ENCODE measurements at places on chromosomes 3 and 15. TPM values are rescaled to one million over a fixed set of nuclear protein-coding genes. Genes with fewer than 3 reads are reported as not detected.

The COL8A1 gene
- 119 TPM for total RNA-seq

DNA sequence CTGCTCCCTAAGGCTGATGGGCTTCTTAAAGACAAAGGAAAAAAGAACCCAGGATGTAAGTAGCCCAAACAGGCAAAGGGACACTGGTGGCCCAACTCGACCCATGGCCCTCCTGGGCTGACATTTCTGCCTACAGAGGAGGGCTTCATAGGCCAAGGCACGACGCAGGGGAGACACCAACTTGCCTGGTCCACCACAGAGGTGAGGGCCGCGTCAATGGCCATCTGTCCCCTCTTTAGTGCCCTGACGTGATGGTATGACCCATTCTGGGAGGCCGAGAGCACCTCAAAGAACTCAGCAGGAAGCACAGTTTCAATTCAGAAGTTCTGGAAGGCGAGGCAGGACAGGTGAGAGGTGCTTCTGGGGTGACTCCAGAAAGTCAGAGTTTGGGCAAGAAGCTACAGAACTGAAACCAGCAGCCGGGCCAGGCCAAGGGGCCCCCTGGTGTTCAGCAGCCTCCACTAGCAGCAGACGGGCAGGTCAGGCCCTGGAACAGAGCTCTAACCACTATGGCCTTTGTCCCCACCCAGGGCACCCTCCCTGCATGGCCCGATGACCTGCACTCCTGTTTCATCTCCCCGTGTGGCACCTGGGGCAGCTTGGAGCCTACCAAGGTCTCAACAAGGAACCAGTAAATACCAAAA, 45.1 kb downstream of the HMCES start:
- no peaks in the 10 kb centered on the region for H3K27me3 ChIP-seq
- no peak for DNase-seq
- no peak overlapping the region for H3K4me3 ChIP-seq
- H3K27ac ChIP-seq, result no peak overlapping the region
- H3K36me3 ChIP-seq, result peaks cover 8% of the 10 kb centered on the region

- DNase-seq, result no peak
- H3K27me3 ChIP-seq, result peaks cover 2% of the 10 kb centered on the region
- H3K4me3 ChIP-seq, result no peak overlapping the region
Observed at GRCh38 chr15:60255390-60255789, 142.4 kb downstream of the ANXA2 start.

The PCSK6 gene
- not detected for total RNA-seq

The SIDT1 gene
- total RNA-seq, result not detected

- H3K27ac ChIP-seq, result no peak overlapping the region
- peaks cover 9% of the 10 kb centered on the region for H3K27me3 ChIP-seq
- H3K4me1 ChIP-seq, result peaks cover 7% of the 10 kb centered on the region
- no peak for DNase-seq
- H3K4me3 ChIP-seq, result no peak overlapping the region
- H3K36me3 ChIP-seq, result no peaks in the 10 kb centered on the region
Observed at GRCh38 chr3:113161661-113162060, 49.7 kb upstream of the BOC start.

DNA sequence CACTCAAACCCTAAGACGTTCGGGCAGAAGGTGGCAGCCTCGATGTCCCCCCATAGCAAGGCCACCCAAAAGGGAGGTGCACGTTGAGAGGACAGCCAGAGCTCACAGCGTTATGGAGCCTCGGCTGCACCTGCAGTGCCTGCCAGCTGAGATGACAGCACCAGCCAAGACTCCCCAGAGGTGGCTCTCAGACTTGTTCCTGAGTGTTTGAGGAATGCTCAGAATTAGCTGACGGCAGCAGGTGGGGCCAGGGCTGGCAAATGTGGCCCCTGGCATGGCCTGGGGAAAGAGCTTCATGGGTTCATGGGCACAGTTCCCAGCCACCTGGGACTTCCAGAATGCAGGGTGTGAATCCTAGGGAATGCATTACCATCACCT, 177.8 kb downstream of the KLF13 start:
- peaks cover 19% of the 10 kb centered on the region for H3K27me3 ChIP-seq
- DNase-seq, result no peak

GRCh38 chr3:31369637-31370379, 162.9 kb upstream of the STT3B start:
- H3K4me1 ChIP-seq, result peaks cover 1% of the 10 kb centered on the region
- DNase-seq, result peak; percentile 48
- no peaks in the 10 kb centered on the region for H3K36me3 ChIP-seq
- H3K4me3 ChIP-seq, result no peak overlapping the region
- no peak overlapping the region for H3K27ac ChIP-seq

The TRAT1 gene
- not detected for total RNA-seq

DNA sequence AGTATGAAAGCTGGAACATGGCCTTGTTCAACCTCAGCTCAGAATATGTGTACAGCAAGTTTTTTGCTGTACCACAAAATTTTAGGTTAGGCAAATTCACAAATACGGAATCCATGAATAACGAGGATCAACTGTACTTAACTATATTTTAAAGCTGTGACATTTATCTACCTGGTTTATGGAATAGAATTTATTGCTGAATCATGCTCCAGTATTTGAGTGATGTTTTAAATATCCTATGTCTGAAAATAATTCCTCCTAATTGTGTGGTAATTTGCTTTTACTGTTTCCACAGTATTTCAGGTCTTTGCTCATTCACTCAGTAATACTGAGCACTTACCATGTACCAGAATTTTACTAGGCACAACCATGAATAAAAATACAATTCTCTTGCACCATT, 29.5 kb downstream of the SEC62 start:
- H3K4me1 ChIP-seq, result peaks cover 9% of the 10 kb centered on the region
- no peak overlapping the region for H3K27ac ChIP-seq
- no peaks in the 10 kb centered on the region for H3K27me3 ChIP-seq
- no peak overlapping the region for H3K4me3 ChIP-seq
- DNase-seq, result no peak
- peaks cover 14% of the 10 kb centered on the region for H3K36me3 ChIP-seq

DNA sequence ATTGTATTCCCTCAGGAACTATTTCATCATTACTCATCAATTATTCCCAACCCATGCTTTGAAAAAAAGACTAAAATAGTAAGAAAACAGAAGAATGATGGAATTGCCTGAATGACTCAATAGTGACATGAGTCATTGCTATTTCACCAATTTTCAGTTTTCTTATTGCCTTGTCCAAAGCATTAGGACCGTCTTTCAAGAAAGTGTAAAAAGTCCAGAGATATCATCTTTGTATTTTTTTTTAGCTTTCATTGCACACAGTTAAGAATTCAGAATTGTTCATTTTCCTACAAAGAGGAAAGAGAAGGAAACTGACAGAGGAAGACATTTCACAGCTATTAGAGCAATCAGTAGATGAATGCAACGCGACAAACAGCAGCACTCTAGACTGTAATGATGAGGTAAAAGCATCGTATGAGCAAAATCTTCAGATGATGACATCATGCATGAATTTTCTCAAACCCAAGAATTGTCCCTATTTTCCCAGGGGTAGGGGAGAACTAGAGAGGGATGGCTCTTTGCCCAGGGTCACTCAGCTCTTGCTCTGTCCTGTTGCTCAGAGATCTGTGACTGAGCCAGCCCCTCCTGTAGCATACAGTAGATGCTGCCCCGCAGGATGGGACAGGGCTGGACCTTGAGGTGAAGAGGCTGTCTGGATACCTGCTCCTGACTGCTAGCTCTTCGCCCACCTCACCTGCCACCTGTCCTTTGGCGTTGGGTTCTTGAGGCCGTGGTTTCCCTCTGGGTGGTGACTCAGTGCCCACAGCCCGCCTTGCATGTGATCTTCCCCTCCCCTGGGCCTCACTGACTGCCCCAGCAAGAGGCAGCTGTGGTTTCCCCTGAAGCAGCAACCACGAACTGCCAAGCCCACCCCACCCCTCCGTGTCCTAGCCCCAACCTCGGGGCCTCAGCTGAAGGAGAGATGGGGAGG, 84.8 kb downstream of the PPCDC start:
- peaks cover 9% of the 10 kb centered on the region for H3K4me1 ChIP-seq
- H3K4me3 ChIP-seq, result no peak overlapping the region
- no peaks in the 10 kb centered on the region for H3K36me3 ChIP-seq
- peak; percentile 91 for DNase-seq

The SEMA3G gene
- total RNA-seq, result not detected

- DNase-seq, result peak; percentile 66
- H3K27me3 ChIP-seq, result peaks cover 14% of the 10 kb centered on the region
- no peaks in the 10 kb centered on the region for H3K36me3 ChIP-seq
- no peak overlapping the region for H3K27ac ChIP-seq
Observed at GRCh38 chr3:151008699-151009098, 36.2 kb upstream of the CLRN1 start.

DNA sequence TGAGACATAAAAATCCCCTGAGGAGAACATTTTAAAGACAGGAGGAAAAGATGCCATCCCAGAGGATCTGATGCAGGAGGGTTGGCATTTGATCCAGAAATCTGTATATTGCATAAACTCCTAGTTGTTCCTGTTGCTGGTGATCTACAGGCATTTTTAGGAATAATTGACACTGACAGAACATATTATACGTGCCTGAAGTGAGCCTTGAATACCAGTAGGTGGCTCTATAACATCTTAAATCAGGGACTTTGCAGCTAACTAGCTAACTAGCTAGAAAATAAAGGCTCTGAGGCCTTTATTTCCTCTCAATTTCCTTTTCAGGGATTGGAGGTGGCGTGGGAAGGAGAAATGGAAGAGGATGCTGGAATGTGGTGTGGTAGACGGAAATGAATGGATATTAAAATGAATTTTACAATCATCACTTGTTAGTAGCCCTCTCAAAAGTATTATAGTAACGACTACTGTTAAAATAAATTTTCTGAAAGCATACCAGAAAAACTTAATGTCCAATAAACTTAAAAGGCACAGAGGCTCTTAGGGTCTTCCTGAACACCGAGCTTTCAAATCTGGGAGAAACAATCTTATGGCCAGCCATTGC, 73.8 kb upstream of the ZBED2 start:
- no peak overlapping the region for H3K4me3 ChIP-seq
- H3K27me3 ChIP-seq, result no peaks in the 10 kb centered on the region
- peak; percentile 76 for DNase-seq
- H3K27ac ChIP-seq, result no peak overlapping the region
- H3K4me1 ChIP-seq, result peaks cover 5% of the 10 kb centered on the region

- H3K4me3 ChIP-seq, result no peak overlapping the region
- peaks cover 57% of the 10 kb centered on the region for H3K27me3 ChIP-seq
- H3K36me3 ChIP-seq, result no peaks in the 10 kb centered on the region
- H3K4me1 ChIP-seq, result no peaks in the 10 kb centered on the region
Observed at GRCh38 chr3:44000586-44000985, 241.1 kb upstream of the TOPAZ1 start.

- DNase-seq, result peak; percentile 19
- H3K27me3 ChIP-seq, result no peaks in the 10 kb centered on the region
- H3K36me3 ChIP-seq, result no peaks in the 10 kb centered on the region
- H3K4me3 ChIP-seq, result no peak overlapping the region
- peak overlapping the region; percentile 85 for H3K27ac ChIP-seq
Observed at GRCh38 chr3:171875923-171876412, 32.8 kb downstream of the TMEM212 start.

The CPN2 gene
- not detected for total RNA-seq

- no peaks in the 10 kb centered on the region for H3K4me1 ChIP-seq
- peaks cover 7% of the 10 kb centered on the region for H3K27me3 ChIP-seq
- no peaks in the 10 kb centered on the region for H3K36me3 ChIP-seq
- no peak for DNase-seq
- no peak overlapping the region for H3K27ac ChIP-seq
Observed at GRCh38 chr3:141012571-141012970, 38.6 kb upstream of the SPSB4 start.

The CHRM5 gene
- total RNA-seq, result under 0.01 TPM

The CEP152 gene
- total RNA-seq, result 10.3 TPM

GRCh38 chr3:45948311-45948781, 5.1 kb downstream of the CXCR6 start:
- H3K4me3 ChIP-seq, result no peak overlapping the region
- peak overlapping the region; percentile 82 for H3K27ac ChIP-seq
- peaks cover 37% of the 10 kb centered on the region for H3K4me1 ChIP-seq
- H3K27me3 ChIP-seq, result no peaks in the 10 kb centered on the region

The KCNMB3 gene
- 0.72 TPM for total RNA-seq

The PCOLCE2 gene
- total RNA-seq, result 0.56 TPM

GRCh38 chr15:50107157-50107556, 11.9 kb downstream of the ATP8B4 start:
- DNase-seq, result no peak
- no peaks in the 10 kb centered on the region for H3K36me3 ChIP-seq
- H3K4me1 ChIP-seq, result no peaks in the 10 kb centered on the region
- no peak overlapping the region for H3K27ac ChIP-seq
- no peak overlapping the region for H3K4me3 ChIP-seq

- no peaks in the 10 kb centered on the region for H3K4me1 ChIP-seq
- DNase-seq, result peak; percentile 2
- peak overlapping the region; percentile 37 for H3K4me3 ChIP-seq
- no peak overlapping the region for H3K27ac ChIP-seq
- H3K36me3 ChIP-seq, result no peaks in the 10 kb centered on the region
- peaks cover 35% of the 10 kb centered on the region for H3K27me3 ChIP-seq
Observed at GRCh38 chr15:91100814-91101607, 954 bp downstream of the SV2B start.

DNA sequence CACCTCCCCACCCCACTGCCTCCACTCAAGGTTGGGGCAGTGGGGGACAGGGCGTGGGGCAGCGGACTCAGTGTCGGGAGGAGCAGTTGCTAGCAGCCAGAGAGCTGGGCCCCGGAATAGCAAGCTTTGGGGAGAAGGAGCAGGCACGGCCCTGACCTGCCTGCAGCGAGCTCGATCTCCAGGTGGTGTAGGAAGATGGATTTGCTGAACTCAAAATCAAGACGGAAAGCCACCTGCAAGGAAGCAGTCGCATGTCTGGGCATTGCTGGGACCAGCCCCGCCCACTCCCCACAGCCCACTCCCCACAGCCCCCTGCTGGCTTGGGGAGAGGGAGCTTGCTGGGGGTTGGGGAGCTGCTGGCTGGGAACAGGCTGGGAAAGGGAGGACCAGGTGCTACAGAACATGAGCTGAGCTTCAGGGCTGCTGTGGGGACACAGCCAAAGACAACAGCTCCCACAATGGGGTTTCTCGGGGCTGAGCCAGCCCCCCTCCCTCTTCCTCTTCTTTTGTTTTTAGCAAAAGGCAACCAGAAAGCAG, 38.0 kb downstream of the FEM1B start:
- no peaks in the 10 kb centered on the region for H3K27me3 ChIP-seq
- H3K36me3 ChIP-seq, result peaks cover 7% of the 10 kb centered on the region
- peaks cover 4% of the 10 kb centered on the region for H3K4me1 ChIP-seq
- H3K4me3 ChIP-seq, result no peak overlapping the region
- peak; percentile 12 for DNase-seq
- H3K27ac ChIP-seq, result no peak overlapping the region

The AGBL1 gene
- total RNA-seq, result not detected

DNA sequence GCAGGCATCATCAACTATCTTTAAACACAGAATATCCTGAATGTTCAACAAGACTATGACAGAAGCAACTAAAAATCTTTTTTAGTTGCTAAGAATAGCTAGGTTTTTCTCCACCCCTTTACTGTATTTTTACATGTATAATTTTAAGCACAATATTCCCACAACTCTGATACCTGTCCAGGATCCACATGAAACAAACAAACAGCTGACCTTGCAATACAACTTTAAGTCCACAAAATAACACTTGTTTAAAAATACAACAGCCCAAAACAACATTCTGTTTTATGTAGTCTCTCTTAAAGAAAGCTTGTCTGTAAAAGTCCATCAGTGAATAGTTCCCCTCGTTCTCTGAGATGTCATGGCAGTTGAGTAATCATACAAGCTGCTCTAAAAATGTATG, 41.1 kb downstream of the IFT57 start:
- H3K4me3 ChIP-seq, result no peak overlapping the region
- no peak overlapping the region for H3K27ac ChIP-seq
